ENCODE measurements at places on chromosomes 16 and 17.

DNA sequence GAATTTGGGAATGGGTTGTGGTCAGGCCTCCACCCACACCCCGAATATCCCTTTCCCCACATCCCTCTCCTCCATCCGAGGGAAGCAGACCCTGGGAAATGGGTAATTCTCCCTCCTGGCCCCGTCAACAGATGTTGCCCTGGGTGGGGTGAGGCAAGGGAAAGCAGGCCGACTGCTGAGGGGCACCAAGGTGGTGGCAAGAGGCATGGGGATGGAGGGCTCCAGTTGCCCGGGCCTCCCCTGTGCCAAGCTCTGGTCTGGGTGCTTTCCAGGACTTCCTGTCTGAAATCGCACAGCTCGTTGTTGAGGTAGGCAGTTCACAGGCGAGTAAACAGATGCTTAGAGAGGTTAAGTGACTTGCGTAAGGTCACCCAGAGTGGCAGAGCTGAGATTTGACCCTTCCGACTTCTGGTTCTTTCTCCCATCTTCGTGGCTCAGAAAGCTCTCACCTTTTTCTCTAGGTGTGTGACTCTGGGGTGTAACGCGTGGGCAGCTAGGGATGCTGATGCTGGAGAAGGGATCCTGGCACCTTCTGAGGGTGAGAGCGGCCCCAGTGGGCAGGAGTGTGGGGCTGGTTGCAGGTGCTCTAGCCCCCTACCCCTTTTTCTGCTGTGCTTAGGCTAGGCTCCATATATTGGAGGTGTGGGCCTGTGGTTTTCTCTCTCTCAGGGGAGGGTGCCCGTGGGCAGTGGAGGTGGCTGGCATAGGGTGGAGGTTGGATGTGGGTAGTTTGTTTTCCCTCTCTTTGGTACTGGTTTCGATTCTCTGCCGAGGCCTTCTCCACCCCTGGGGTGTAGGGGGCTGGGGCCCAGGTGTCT is 17.2 kb downstream of the RARA start:
- DNase-seq = peak; percentile 54

DNA sequence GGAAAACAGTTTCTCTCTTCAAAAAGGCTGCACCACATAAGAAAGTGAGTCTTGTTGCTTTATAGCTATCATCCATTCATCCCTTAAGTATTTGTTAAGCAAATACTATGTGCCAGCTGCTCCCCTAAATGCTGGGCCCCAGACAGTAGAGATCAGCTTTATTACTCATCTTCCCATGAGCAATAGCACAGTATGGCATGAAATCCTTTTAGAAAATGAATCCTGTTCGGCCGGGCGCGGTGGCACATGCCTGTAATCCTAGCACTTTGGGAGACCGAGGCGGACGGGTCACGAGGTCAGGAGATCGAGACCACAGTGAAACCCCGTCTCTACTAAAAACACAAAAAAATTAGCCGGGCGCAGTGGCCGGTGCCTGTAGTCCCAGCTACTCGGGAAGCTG is 99.5 kb downstream of the MYO1D start:
- no peak for DNase-seq

DNA sequence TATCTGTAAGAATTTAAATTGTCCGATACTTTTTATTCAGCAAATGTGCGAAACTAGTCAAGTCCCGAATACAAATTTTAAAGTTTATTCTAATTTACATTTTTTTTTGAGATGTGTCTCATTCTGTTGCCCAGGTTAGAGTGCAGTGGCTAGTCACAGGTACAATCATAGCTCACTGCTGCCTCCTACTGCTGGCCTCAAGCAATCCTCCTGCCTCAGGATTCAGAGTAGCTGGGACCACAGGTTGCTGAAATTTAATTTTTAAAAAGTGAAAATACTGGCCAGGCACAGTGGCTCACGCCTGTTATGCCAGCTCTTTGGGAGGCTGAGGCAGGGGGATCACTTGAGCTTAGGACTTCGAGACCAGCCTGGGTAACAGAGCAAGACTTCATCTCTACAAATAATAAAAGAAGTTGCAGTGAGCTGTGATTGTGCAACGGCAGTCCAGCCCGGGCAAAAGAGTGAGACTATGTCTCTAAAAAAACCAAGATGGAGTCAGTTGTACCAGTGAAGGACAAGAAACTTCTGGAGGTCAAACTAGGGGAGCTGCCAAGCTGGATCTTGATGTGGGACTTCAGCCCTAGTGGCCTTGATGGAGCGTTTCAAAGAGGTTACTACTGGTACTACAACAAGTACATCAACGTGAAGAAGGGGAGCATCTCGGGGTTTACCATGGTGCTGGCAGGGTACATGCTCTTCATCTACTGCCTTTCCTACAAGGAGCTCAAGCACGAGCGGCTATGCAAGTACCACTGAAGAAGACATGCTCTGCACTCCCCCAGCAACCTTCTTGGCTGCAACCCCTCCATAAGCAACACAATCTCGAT is 5.6 kb downstream of the POLG2 start:
- DNase-seq = peak; percentile 50

DNA sequence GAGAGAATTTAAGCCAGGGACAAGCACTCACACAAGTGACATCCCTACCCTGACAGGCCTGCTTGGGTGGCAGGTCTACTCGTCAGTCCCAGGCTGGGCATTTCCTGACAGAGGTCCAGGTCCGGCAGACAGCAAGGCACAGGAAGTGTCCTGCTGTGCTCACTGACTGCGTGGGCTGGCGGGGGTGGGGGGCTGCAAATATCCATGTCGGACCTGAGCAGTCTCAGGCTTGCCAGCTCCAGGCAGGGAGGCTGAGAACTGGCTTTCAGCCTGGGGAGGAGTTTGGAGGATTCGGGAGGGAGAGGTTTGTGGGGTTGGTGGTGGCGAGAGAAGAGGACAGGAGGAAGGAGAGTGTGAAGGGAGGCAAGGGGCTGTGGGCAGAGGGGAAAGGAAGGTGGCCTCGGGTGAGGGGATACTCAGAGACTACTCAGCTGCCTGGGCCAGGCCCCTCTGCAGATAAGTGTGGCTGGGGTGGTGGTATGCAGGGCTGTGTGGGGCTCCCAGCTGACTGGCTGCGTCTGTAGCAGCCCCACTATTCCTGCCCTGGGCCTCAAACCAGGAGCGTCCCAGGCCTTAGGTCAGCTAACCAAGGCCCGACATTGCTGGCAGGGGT is 7.8 kb downstream of the HIC1 start:
- no peak for DNase-seq

DNA sequence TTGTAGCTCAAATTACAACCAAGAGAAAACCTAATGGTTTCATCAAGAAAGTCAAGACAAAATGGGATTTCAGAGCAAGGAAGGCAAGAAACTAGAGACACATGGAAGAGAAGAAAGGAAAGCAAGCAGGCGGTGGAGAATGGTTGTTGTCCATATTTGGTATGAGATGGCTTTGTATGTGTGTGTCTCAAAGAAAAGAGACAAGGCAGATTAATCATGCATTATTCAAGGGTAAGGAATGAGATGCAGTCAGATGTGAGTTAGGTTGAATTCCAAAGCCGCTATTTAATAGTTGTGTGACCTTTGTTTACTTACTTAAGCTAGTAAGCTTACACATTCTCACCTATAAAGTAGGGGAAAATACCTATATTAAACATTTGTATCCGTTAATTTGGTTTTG is 1029.6 kb downstream of the CDH11 start:
- no peak for DNase-seq

- no peak for DNase-seq
Measured at GRCh38 chr16:68105611-68106010, 20.4 kb downstream of the NFATC3 start.

GRCh38 chr16:47278306-47278970 is 134.7 kb upstream of the NETO2 start:
- DNase-seq = no peak

DNA sequence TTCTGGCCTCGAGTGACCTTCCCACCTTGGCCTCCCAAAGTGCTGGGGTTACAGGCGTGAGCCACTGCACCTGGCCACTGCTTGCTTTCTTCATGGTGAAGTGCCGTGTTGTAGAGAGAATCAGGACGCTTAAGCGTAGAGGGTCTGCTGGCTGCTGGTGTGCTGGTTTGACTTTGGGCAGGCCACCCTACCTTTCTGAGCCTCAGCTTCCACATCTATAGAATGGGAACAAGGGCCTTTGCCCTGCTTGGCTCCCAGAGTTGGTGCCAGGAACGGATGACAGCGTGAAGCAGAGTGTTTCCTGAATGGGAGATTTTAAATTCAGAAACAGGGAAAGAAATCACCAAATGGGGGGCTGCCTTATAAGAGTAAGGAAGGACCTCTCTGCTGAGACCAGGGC is 60.9 kb downstream of the NKD1 start:
- no peak for DNase-seq

DNA sequence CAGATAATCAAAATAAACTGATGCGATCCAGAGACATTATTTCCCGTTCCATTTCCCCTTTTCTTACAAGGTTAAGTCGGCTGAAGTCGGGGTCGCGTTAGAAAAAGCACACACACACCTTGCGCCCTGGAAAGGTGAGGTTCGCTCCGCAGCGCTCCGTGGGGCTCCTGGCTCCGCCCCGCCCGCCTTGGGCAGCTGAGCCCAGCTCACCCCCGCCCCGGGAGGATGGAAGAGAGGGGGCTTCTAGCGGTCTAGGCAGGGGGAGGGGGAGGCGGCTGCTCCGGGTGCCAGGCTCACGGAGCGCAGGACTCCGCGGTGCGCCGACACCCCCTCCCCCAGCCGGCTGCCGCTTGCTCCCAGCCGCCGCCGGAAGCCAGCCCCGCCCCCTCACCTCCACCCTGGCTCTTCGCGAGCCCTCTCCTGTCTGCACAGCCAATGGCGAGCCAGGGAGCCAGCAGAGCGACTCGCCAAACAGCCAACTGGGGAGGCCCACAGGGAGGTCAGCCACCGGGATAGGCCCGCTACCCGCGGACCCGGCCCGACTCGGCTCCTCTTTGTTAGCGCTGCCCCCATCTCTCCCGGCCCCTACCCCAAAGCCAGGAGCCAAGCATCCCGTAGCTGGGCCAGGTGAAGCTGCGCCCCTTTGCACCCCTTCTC is 30.4 kb downstream of the FAM222B start:
- DNase-seq = peak; percentile 97

DNA sequence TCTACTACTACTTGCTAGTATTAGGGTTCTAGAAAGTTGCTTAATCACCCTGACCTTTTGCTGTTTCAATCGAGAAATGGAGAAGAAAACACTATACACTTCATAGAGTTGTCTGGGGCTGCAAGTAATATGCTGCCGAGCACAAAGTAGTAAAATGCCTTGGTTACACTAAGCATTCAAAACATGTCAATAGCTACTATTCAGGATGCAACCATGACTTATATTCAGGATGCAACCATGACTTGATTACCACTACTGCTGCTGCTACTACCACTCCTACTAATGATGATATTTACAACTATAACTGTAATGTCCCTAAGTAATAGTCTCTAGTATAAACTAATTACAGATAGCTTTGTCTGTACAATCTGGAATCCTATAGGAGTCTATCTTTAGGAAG is 35.3 kb downstream of the ADAMTS18 start:
- DNase-seq = no peak

- DNase-seq = no peak
Measured at GRCh38 chr17:60141111-60142018, 8.4 kb upstream of the CA4 start.

GRCh38 chr16:60811051-60811608 is 1225.1 kb downstream of the CDH8 start:
- DNase-seq = no peak

DNA sequence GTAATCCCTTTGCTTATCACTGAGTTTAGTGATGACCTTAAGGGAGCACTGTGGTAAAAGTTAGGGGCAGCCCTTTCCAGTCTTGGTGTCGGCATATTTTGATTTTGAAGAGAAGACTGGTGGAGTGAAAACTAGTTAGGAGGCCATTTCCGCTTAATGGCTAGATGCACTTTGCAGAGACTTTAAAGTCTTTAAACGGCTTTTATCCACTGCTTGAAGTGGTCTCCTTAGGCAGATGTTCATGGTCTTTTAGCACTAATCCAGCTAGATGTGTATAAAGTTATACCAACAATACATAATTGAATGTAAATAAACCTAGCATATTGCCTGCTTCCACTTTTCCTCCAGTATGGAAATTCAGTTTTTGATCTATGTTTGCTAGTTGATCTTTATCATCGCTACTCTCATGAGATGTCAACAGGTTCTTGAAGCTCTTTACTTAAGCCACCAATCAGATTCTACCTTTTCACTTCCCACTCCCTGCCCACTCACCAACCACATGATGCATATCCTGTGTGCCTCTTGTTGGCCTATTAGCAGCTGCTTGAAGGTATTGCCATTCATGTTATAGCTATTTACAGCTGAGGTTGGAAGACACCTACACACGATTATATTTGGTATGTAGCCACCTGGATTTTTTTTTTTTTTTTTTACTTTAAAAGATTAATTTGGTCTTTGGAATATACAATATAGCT is 132.0 kb downstream of the NLK start:
- DNase-seq = peak; percentile 37

DNA sequence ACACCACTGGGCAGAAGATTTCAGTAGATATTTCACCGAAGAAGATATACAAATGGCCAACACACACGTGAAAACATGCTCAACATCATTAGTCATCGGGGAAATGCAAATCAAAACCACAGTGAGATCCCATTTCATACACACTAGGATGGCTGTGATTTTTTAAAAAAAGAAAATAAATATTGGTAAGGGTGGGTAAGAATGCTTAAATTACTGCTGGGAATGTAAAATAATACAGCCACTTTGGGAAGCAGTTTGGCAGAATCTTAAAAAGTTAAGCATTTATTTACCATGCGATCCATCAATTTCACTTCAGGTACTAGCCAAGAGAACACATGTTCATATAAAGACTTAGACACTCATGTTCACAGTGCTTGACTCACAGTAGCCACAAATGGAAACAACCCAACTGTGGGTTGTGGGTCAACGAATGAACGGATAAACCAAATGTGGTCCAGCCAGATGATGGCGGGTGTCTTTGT is 6.5 kb upstream of the C16orf74 start:
- DNase-seq = peak; percentile 29

DNA sequence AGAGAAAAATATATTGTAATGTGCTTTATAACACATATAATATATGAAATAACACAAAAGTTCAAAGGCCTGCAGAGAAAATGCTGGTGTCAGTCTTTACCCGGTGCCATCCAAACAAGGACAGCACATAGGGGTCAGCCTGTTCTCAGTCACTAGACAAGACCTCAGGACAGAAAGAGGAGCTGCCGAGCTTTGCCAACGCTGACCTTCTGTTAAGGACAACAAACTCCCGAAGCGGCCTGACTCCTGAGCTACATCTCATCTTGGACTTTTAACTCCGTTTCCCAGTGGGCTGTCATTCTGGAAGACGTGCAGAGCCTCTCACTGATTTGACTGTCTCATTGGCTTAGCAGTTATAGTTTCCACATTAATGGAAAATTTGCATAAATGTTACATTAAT is 6.9 kb downstream of the ELAC2 start:
- no peak for DNase-seq

DNA sequence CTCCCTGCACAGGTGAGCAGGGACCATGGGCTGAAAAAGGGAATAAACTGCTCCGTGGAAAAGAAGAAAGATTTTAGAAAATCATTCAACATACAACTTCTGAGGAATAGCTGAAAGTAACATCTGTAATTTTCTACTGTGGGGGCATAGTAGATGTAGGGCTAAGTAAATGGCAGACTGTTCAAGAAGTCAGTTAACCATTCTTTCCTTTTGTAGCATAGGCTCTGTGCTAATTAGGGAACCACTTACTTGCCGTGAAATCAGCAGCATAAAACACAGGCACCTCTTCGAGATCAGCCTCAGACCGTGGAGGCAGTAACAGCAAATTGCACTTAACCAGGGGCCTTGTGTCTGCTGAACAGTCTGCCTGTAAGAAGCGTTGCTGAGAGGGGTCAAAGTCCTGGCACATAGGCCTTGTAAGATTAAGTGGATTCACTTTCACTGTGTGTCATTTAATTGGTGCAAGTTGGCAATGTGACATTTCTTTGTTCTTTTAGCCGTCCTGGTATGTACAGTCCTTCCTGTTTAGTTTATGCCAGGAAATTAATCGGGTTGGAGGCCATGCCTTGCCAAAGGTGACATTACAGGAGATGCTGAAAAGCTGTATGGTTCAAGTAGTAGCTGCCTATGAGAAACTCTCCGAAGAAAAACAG is 10.4 kb downstream of the COG1 start:
- DNase-seq = no peak
